Cardiac fibroblast (primary cell): ENCODE measurements at places on chromosomes 5 and 9.

GRCh38 chr5:112310746-112311145 lies 108.3 kb downstream of the EPB41L4A start:
- DNase-seq = no peak

DNA sequence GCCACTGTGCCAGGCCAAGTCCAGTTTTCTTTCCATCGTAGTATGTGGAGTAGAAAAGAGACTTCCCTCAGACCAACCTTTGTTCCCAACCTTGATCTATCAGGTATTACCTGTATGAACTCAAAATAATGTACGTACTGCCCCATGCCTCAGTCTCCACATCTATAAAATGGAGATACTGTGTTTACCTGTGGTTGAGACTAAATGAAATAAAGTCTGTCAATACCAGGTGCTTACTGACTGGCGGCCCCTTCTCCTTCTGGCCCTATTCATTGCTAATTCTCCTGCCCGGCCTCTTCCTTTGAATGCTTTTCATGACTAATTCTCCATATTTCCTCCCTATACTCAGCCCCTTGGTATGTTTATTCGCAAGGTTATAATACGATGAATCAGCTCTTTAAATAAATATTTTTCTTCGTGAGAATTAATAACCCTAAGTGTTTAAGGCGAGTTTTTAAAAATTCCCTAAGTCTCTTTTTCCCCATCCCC lies 89.6 kb upstream of the BASP1 start:
- DNase-seq = peak; percentile 94

DNA sequence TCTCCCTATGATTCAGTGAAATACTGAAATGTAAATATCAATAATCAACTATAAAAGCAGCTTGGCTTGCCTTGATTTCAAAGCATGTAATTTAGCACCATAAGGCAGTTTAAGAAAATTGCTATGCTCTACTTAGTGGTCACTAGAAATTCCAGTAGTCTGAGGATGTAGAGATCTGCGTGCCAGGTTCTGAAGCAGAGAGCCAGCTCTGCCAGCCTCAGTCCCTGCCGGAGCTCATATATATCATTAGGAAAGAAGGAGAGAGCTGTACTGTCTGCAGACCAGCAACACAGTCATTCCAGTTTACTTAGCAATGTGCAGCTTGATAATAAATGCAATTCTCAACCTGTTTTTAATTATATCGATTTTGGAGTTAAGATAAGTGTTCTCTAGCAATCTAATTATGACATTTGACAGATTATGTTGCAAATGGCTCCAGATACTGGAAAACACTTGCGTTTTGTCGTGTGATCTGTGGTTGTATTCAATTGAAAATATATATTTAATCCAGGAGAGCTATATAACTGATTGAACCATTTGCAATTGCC lies 540.5 kb downstream of the CTNND2 start:
- no peak for DNase-seq

GRCh38 chr5:112165897-112166737 lies 253.0 kb downstream of the EPB41L4A start:
- DNase-seq = no peak

DNA sequence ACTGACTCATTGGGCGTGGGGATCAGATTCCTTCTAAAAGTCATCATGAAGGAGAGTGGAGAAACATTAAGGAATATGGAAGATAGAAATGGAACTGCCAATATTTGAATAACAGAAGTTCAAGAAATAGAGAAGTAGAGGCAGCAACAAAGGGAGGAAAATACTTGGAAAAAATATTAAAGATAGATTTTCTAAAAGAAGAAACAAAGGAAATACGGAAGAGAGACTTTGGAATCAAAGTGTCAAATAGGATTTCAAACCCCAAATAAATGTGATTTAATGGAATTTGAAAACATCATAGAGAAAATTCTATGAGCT lies 605.1 kb upstream of the KLF4 start:
- DNase-seq = peak; percentile 54

GRCh38 chr5:2755681-2756171 lies 4.2 kb upstream of the IRX2 start:
- peak; percentile 29 for DNase-seq

- DNase-seq = peak; percentile 88
Measured at GRCh38 chr9:114621975-114622609, 11.0 kb downstream of the TMEM268 start.

- no peak for DNase-seq
Measured at GRCh38 chr5:72630081-72630480, 122.9 kb upstream of the ZNF366 start.
